ENCODE measurements at places on chromosomes 2 and 18.

- peak; percentile 71 for DNase-seq
Measured at GRCh38 chr2:119641562-119642258, 37.3 kb upstream of the TMEM177 start.

DNA sequence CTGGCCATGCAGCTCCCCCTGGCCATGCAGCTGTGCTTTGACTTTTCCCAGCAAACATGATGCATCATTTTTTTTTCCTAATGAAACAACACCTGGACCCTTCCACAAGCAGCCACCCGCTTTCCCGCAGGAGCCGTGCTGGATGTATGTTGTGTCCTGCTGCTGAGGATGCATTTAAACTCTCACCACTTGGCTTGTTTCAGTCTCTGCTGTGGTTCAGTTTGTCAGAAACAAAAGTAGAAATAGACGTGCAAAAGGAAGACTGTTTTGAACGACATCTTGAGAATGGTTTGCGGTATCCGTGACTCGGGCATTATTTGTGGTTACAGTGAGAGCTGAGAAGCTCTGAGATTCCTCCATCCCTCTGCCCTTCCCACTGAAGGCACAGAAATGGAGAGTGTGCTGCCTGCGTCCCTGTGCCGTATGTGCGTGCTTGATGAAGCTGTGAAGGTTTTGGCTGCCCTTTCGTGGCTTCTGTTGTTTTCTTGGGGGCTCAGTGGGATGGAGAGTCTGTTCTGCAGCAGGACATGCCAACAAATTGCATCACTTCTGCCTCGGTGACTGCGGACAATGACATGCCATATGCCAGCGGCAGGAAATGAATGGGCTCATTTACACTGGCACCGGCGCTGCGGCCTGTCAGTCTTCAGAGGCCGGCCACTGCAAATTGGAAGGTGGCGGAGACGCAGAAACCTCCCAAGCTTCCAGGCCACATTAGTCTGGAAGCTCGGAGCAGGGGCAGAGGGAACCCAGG lies 417.7 kb upstream of the SALL3 start:
- no peak for DNase-seq

DNA sequence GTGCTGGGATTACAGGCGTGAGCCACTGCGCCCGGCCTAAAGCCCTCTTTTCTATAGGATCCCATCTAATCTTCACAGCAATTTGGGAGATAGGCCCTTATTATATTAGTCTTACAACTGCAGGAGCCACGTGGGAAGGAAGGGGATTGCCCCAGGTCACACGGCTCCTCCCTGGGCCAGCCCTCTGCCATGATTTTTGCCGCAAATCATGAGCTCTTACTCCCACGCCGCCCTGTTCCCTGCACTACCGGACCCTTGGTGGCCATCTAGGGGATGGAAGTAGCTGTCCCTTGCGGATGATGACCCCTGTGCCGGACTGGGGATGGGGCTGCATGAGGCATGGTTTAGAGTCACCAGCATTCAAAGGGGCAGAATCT lies 28.4 kb upstream of the PTMA start:
- no peak for DNase-seq

- DNase-seq, result no peak
Measured at GRCh38 chr2:147937744-147938349, 82.7 kb downstream of the ORC4 start.
